AG08396 (cell line): ENCODE measurements at places on chromosomes 3 and 15.
A peak's percentile ranks its signal among the peaks of the same experiment; 100 is the strongest.

GRCh38 chr3:19725000-19725399 is 209.0 kb downstream of the EFHB start:
- no peak for DNase-seq

- DNase-seq: no peak
Observed at GRCh38 chr15:29612701-29613100, 209.6 kb downstream of the TJP1 start.

GRCh38 chr3:57787867-57788623 is 31.9 kb downstream of the SLMAP start:
- DNase-seq: no peak

GRCh38 chr15:97684249-97684648 is 276.3 kb upstream of the ARRDC4 start:
- no peak for DNase-seq

- no peak for DNase-seq
Observed at GRCh38 chr3:116871905-116872304, 162.3 kb downstream of the TUSC7 start.

- DNase-seq: peak; percentile 72
Observed at GRCh38 chr3:188179006-188179966, 25.3 kb downstream of the LPP start.

DNA sequence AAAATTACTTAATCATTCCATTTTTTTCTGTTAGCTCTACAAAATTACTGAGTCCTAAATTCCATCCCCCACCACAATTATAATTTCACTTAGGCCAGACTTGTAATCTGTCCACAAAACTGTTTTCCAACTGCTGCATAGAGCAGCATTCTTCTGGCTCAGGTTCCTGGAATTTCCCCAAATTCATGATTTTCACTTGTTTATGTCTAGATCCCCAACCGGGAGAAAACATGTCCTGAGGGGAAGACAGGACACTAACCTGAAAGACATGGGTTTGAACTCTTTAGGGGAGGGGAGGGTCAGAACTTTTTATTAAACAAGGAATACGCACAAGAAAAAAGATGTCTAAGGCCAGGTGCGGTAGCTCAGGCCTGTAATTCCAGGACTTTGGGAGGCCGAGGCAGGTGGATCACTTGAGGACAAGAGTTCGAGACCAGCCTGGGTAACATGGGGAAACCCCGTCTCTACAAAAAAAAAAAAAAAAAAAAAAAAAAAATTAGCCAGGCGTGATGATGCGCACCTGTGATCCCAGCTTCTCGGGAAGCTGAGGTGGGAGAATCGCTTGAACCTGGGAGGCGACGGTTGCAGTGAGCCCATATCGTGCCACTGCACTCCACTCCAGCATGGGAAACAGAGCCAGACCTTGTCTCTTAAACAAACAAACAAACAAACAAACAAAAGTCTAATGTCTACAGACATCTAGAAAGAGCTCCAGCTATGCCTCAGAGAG is 1.5 kb downstream of the ETFA start:
- no peak for DNase-seq

- DNase-seq: peak; percentile 23
Observed at GRCh38 chr3:32045091-32045915, 61.1 kb upstream of the GPD1L start.

DNA sequence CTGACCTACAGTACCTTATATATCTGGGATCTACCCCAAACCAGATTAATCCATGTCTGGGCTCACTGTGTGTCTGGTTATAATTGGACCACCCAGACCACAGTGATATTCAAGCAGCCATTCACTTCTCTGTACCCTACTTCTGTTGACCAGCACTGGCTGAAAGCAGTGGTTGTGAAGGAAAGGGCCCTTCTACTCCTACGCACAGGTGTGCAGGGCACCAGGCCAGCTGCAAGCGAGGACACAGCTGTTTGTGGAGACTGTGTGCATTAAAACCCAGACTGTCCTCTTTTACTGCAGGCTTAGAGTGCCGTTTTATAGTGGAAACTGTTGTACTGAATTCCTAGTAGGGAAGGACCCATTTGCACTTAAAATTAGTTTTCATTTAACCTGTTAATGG is 29.5 kb downstream of the CTDSPL start:
- DNase-seq: no peak

- no peak for DNase-seq
Observed at GRCh38 chr15:41507820-41508290, 5.8 kb downstream of the LTK start.

DNA sequence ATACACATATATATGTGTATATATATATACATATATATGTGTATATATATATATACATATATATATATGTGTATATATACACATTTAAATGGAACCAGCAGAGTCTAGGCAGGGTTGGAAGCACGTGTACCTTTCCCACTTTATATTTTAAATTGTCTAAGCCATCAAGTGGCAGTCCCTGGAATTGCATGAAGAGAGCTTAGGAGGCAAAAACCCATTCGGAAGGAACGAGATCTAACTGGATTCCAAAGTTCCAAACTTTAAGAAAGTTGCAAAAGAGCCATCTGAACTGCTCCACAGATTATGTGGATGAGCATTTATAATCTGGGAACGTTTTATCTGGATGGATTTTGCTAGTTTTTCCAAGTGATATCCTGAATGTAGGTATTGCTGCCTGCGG is 186.5 kb downstream of the FOXP1 start:
- DNase-seq: peak; percentile 29
